SHP77 (cell line): ENCODE measurements at places on chromosomes 6 and 20.

GRCh38 chr6:56245903-56246351 is 1.5 kb downstream of the COL21A1 start:
- DNase-seq, result no peak

GRCh38 chr6:63839485-63839884 is 203.9 kb downstream of the PHF3 start:
- no peak for DNase-seq

- no peak for DNase-seq
Observed at GRCh38 chr20:6654513-6655252, 112.8 kb upstream of the BMP2 start.

DNA sequence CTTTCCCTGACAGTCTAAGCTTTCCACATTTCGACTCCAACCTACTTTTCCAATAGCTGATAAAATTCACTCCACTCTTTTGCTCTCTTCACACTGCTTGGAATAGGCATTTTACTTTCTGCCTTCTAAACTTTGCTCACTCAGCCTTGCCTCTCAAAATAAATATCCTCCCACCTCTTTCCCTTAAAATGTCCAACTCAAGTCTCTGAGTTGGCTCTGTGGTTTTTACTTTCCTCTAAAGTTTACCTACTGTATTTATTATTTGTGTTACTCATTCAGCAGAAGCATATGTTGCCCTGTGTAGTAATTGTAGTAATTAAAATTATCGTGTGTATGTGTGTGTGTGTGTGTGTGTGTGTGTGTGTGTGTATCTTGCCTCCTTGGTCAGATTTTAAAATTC is 20.0 kb upstream of the CDYL start:
- DNase-seq, result no peak
